ENCODE measurements at places on chromosomes 7 and 10.

DNA sequence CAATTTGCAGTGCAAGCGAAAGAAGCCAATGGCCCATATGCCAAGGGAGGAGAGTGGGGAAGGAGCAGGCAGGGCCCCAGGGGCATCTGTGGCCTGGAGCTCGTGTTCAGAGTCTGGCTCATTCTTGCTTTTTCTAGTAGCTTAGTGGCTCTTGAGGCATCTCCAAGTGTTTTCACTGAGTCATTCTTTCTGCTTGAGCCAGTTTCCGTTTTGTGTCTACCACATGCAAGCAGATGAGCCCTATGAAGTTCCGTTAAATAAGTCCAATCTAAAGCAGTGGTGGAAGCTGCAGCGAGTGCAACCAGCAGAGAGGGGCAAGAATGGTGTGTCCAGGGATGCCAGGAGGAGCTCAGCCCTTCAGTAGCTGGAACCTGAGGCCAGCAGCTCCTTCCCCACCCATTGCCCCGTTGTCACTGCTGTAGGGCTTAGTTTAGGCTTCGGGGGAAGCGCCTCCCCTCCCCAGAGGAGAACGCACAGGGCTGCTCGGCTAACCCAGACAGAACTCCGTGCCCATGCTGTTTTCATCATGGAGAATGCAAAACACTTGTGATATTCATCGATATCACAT lies 57.4 kb upstream of the EBF3 start:
- DNase-seq, result no peak

GRCh38 chr7:152865461-152865860 lies 105.9 kb downstream of the ACTR3B start:
- no peak for DNase-seq

DNA sequence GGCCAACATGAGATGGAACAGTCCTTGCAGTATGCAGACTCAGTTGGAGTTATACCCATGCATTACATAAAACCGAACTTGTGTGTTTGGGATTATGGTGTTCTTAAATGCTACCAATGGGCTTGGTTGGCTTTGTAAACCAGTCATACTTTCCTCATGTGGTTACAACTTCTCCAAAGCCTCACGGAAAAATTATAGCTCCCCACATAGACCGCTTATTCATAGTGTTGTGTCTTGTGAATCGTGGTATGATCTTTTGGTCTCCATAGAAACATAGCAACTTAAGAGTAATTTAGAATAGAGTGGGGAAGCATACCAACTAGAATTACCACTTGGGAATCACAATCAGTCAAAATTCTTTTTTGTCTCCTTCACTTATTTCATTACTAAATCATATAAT lies 112.3 kb upstream of the FZD1 start:
- DNase-seq, result no peak

DNA sequence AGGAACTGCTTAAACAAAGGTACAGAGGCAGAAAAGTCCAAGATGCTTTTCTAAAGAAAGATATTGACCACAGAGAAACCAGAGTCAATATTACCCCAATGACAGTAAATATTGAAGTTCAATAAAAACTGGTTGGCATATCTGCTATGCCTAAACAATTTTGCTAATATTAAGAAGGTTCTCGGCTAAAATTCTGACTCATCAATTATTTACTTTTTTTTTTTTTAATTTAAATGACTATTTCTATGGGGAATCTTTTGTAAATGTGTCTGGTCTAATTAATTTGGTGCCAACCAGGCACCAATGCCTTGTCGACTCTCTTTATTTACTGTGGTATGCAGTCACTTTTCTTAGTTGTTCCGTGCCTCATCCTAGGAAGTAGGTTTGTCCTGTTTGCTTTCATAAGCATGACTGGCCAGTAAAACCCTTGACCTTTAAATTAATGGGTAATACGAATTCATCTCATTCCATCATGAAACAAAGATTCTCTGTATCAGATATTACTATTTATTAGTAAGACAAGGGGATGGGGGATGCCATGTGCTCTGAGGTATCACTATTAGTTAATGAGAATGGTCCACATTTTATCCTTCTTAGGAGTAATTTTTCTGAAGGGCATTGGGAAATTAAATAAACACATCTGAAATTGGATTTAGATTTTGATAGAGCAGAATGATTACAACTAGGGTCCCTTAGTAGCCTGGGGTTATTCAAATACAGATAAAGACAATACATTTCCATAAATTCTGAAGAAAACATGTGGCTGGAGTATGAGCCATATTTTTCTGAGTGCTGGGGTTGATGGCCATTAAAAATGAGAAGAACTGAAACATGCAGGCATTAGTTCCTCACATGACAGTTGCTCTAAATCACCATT lies 154.4 kb downstream of the VTI1A start:
- no peak for DNase-seq

DNA sequence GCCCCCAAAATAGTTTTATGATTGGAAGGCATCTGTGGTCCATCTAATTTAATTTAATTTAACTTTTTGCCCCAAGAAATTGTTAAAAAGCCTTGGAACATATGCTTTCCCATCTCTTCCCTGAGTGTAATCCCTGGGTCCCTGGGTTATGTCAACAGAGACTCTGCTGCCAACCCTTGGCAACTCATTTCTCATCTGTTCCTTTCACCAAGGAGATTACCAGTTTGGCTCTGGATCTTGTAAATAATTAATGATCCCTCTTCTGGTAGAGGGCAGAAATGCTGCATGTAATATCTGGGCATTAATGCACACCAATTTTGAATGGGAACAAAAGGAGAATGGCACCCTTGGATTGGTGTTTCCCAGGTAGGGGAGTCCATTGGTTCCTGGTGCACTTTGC lies 514.2 kb downstream of the CCSER2 start:
- no peak for DNase-seq

- DNase-seq, result no peak
These were observed 39.3 kb upstream of the DRGX start for GRCh38 chr10:49435225-49435624.

- no peak for DNase-seq
These were observed 758 bp downstream of the TMEM168 start for GRCh38 chr7:112789453-112789816.

- DNase-seq, result no peak
These were observed 394.8 kb downstream of the PARD3 start for GRCh38 chr10:34420273-34420672.

DNA sequence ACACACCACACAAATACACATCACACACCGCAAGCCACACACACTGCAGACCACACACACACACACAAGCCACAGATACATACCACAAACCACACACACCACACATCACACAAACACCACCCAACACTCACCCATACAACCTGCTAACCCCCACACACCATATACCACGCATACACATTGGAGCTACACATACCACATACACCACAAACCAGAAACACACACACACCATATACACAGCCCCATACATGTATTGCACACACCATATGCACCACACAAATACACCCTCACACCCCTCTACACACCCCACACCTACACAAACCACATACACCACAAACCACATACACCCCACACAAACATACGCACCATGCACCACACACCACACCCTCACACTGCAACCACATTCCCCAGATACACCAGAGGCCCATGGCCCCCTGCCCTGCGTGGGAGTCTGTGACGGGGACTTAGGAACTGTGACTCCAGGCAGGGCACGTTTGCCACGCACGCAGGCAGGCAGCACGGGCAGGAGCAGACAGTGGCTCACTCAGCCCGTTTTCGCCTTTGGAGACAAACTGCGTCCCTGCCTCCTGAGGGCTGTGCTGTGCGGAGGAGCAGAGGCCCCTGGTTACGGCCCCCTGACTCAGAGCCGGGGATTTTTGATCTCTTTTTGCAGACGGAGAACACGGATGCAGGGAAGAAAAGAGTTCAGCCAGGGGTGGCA lies 52.6 kb downstream of the TMEM209 start:
- no peak for DNase-seq

- DNase-seq, result peak; percentile 30
These were observed 30.5 kb upstream of the CHST3 start for GRCh38 chr10:71933651-71934050.

DNA sequence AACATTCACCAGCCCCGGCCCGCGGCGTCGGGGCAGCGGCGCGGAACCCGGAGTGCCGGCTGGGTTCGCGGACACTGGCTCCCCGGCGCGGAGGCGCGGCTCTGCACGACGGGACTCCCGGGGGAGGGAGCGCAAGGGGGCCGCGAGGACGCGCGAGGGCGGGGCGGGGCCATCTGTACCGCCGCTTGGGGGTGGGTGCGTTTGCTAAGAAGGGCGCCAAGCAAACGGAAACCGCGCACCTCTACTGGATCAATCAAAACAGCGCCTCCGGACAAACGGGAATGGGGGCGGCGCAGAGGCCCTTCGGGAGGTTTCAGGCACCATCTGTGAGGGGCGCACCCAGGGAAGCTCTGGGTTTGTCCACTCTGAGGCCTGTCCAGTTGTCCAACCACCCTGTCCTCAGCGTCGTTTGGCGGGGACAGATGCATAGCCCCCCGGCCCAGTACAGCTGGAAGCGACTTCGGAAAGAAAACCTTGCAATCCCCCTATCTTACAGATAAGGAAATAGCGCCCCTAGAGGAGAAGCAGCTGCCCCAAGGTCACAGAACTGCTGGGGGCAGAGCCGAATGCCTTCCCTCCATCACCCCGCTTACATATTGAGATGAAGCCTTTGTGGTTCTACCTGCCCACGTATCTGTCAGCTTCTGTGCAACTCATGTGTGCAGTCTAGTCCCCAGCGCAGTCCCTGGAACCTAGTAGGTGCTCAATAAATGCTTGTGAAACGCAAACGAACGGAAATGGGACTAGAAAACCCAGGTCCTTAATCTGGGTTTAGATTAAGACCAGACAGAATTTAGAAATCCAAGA lies 10.7 kb upstream of the SLIT1 start:
- DNase-seq, result peak; percentile 77

- DNase-seq, result no peak
These were observed 202.8 kb upstream of the IGFBP3 start for GRCh38 chr7:46123756-46124343.

DNA sequence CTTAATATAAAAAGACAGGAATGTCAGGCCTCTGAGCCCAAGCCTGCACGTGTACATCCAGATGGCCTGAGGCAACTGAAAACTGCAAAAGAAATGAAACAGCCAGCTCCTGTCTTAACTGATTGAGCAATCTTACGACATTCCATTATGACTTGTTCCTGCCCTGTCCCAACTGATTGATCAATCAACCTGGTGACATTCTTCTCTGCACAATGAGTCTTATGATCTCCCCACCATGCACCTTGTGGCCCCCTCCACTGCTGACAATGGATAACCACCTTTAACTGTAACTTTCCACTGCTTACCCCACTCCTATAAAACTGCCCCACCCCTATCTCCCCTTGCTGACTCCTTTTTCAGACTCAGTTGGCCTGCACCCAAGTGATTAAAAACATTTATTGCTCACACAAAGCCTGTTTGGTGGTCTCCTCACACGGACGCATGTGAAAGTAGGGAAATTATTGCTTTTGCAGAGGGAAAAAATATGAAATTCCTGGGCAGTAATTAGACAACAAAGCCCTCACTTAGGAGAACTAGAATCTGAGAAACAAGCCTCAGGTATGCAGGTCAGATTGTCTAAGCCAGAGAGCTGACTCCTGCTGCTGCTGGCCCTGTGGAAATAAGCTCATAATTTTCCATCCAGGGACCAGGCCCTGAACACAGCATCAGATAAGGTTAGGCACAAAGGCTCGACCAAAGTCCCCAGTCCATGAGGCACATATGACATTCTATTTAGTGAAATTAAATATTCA lies 5.3 kb downstream of the CYP3A7 start:
- DNase-seq, result no peak

GRCh38 chr7:78765943-78766729 lies 687.3 kb downstream of the MAGI2 start:
- no peak for DNase-seq

- DNase-seq, result peak; percentile 26
These were observed 261.1 kb upstream of the CSTF2T start for GRCh38 chr10:51960494-51960895.

DNA sequence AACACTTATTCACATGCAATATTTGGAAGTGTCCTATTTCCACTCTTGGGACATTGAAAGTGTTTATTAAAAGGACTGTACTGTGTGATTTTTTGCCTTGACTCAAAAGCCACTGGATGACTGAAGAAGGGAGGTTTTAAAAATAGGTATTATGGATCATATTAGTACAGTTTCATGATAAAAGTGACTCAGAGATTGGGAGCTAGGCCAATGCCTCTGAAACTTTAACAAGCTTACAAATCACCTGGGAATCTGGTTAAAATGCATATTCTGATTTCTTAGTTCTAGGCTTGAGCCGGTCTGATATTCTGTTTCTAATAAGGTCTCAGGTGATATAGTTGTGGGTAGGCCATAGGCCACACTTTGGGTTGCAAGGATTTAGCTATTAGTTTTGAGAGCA lies 191.2 kb downstream of the PLXDC2 start:
- no peak for DNase-seq

GRCh38 chr7:80146545-80147182 lies 12.0 kb downstream of the GNAI1 start:
- DNase-seq, result no peak

- no peak for DNase-seq
These were observed 621.2 kb downstream of the REEP3 start for GRCh38 chr10:64142395-64142794.

- no peak for DNase-seq
These were observed 2.7 kb upstream of the CDCA7L start for GRCh38 chr7:21948364-21948763.

DNA sequence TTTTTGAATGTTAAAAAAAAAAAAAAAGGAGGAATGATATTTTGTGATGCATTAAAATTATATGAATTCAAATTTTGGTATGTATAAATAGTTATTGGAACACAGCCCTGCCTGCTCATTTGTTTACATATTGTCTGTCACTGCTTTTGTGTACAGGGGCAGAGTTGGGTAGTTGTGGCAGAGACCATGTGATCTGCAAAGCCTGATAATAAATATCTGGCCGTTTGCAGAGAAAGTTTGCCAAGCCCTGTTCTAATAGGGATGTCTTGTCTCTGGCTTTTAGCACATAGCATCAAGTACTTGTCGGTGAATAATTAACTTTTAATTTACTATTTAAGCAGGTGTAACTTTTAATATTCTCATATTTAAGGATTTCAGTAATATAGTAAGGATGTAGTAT lies 19.8 kb downstream of the TSPAN13 start:
- no peak for DNase-seq

GRCh38 chr7:150799741-150800580 lies at the start of gene TMEM176B:
Gene TMEM176B, minus strand, starts transcription at chr7:150800364. Its CDS starts 3,795 bp downstream, at chr7:150796569.
- no peak for DNase-seq

- DNase-seq, result peak; percentile 60
These were observed 18.7 kb upstream of the CBLL1 start for GRCh38 chr7:107725138-107725740.

DNA sequence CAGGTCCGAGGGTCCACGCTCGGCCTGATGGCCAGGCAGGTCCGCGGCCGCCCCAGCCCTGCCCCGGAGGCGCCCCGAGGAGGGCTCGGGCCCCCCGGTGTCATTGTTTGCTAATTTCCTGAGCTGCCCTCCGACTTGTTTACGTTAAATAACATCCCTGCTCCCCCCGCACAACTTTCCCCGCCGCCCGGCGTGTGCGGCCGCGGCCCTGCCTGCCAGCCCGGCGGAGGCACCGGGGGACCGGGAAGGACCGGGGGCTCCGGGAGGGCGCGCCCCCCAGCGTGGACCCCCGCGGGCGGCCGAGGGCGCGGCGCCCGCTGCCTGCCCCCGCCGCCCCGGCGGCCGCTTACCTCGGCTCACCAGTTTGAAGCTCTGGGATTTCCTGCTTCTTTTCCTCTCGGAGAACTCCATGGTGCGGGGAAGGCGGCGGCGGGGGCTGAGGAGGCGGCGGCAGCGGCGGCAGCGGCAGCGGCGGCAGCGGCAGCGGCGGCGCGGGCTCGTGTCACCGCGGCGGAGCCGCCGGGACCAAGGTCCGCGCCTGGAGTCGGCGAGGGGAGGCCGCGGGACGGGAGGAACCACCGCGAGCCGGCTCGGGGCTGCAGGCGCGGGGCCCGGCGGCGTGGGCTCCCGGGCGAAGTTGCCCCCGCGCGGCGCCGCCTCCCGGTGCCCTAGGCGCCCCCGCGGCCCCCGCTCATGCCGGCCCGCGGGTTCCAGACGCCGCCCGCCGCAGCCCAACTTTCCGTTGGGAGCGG lies 515 bp downstream of the BEND7 start:
- DNase-seq, result no peak

All from CD4-positive, alpha-beta T cell treated with Interleukin-2 at 100 ng/mL for 4 hours (primary cell).